Muscle of back (tissue), 13 donors: ENCODE measurements at places on chromosomes 5 and 9. TPM values are rescaled to one million over a fixed set of nuclear protein-coding genes. Genes with fewer than 3 reads are reported as not detected.

DNA sequence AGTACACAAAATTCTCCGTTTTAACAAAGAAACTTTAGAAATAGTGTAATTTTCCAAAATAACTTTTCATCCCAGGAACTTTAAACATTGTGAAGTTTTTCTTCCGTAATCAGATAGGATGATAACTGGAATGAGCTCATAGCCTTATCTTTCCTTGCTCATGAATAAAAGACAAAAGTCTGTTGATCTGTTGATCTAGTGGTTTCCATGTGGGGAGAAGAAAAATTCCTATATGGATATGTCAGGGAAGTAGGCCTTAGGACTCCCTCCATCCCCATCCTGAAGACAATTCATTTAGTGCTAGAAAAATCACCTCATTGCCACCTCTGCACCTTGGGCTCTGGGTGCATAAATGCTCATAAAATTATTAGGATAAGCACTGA, 266.6 kb downstream of the SMARCA2 start:
- DNase-seq = no peak

DNA sequence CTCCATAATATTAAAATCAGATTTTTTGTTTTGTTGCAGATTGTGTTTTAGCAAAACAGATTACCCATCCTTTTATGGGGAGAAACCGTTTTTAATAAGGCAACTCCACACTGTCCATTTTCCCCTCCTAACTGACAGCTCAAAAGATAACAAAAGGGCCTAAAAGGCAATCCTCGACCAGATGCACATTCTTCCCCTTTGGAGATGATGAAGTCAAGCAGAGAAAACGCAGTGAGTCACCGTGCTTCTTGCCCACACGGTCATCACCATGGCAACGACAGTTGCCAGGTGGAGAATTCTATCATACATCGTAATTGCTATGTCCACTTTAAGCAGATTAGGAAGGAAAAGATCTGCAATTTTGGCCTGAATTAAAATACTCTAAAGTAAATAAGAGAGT, 96.4 kb downstream of the DIRAS2 start:
- DNase-seq = peak; percentile 29

DNA sequence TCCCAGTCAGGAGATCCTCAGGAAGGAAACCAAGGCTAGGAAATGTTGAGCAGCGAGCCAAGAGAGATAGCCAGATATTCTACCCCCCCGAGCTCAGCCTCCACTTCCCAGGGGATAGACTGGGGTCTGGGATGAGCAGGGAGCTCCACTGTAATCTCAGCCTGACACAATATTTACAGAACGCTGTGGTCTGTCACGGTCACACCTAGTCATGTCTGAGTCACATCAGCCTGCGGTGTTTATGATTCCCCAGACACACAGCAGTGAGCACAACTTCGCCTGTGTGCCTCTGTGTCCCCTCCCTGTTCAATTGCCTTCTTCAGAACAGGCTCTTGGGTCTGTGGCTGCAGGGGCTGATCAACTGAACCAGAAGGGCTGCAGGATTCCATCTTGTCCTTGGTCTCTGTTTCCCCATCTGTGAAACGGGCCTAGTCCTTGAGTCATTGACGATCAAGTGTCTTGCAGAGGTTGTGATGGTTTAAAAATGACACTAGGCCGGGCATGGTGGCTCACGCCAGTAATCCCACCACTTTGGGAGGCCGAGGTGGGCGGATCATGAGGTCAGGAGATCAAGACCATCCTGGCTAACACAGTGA, 8.6 kb upstream of the PRRX2 start:
- peak; percentile 68 for DNase-seq

GRCh38 chr5:27814983-27815382, 776.6 kb upstream of the CDH9 start:
- no peak for DNase-seq

GRCh38 chr5:96687080-96687479, 24.9 kb downstream of the CAST start:
- no peak for DNase-seq

DNA sequence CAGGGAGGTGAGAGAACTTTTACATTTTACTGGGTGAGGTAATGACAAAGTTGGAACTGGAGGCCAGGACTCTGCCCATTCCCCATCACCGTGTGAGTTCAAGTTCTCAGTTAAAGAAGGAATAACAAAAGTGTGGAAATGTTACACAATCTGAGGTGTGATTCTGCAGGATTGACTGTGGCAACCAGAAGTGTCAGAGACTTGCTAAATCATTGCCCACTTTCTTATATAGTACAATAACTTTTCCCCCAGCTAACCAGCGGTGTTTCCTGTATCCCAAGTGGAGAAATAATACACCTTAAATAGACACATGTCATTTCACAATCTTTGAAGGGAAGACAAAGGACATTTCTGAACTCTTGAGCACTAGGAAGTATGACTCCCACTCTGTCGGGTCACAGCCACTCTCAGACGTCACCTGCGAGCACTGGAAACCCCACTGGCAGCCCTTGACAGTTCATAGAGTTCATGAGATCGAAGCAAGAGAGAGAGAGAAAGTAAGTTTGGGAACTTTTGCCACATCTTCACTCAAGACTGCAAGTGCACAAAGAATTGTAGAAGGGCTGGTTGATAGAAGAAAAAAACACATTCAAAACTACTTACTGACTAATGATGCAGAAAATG, 28.4 kb downstream of the PAX5 start:
- no peak for DNase-seq

The GARIN3 gene
- polyA plus RNA-seq = not detected

The CDC23 gene
- 28.0 TPM for polyA plus RNA-seq

DNA sequence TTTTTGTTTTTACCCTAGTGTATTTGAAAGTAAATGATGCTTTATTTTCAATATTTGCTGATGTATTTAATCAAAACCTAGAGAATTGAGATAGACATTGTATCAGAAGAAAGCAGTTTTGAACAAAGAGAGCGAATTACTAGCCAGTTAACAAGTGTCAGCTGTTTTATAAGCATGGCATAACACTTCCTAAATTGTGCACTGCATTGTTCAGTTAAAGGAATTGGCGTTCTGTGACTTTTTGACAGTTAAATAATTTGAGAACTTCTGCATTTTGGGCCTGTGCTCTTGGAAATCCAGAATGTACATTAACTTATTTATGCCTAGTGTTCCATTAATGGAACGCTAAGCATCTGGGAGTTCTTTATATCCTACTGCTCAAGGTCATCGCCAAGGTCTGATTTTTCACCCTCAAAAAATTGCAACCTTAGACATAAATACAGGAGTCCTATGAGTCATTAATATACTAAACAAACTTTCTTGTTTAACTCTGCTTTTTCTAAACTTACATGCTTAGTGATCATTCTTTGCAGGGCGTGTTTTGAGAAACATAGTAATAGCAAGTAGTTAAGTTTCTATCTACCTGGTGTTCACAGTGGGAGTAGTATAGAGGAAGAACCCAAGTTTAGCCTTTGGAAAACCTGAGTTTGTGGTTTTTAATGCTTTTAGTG, 31.1 kb downstream of the RASA1 start:
- DNase-seq = peak; percentile 6

The ANKRD31 gene
- 0.18 TPM for polyA plus RNA-seq

The SHOC1 gene
- 0.08 TPM for polyA plus RNA-seq

The HEMGN gene
- 3.8 TPM for polyA plus RNA-seq

The KDM4C gene
- polyA plus RNA-seq = 11.2 TPM

- DNase-seq = peak; percentile 77
Measured at GRCh38 chr5:81140943-81141342, 92.2 kb upstream of the CKMT2 start.
